ENCODE measurements at places on chromosomes 13 and 19.

- no peak for DNase-seq
Observed at GRCh38 chr13:77767413-77767812, 69.9 kb downstream of the SLAIN1 start.

DNA sequence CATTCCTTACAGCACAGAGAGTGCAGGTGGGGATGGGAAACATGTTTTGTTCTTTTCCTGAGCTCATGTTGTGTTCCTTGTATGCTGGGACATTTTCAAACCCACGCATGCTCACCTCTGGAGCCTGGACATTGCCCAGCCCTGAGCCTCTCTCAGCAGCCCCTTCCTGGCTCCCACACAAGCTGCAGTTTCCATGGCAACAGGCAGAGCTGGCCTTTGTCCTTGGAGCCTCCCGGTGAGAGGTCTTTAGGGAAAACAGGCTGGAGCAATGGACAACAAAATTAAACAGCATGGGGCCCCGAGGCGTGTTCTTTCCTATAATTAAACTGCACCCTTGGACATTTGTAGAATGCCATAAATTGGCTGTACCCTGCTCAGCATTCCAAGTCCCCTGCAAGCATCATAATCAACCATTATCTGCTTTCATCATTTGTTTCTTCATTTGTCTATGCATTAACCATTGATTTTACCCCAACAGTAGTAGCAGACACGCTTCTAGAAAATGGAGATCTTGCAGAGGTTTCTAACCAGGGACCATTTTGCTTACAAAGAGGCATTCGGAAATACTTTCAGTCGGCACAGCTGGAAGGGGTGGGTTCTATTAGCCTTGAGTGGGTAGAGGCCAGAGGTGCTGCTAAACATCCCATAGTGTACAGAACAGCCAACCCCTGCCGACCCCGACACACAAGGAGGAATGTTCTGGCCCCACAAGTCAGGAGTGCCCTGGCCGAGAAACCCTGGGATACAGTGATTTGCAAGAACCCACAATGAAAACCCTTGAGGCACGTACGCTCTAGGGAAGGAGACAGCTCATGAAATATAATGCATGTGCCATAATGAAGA is 133.4 kb upstream of the PEG3 start:
- DNase-seq = no peak

DNA sequence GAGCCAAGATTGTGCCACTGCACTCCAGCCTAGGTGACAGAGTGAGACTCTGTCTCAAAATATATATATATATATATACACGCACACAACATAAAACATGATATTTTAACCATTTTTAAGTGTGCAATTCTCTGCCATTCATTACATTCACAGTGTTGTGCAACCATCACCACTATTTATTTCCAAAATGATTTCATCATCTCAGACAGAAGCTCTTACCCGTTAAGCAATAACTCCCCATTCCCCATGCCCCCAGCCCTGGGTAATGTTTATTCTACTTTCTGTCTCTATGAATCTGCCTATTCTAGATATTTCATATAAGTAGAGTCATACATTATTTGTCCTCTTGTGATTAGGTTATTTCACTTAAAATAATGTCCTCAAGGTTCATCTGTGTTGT is 20.3 kb downstream of the WDR88 start:
- DNase-seq = no peak

- DNase-seq = peak; percentile 57
Observed at GRCh38 chr19:14073261-14073924, 807 bp downstream of the MISP3 start.

GRCh38 chr13:87259479-87260083 is 411.6 kb upstream of the SLITRK5 start:
- DNase-seq = peak; percentile 56

DNA sequence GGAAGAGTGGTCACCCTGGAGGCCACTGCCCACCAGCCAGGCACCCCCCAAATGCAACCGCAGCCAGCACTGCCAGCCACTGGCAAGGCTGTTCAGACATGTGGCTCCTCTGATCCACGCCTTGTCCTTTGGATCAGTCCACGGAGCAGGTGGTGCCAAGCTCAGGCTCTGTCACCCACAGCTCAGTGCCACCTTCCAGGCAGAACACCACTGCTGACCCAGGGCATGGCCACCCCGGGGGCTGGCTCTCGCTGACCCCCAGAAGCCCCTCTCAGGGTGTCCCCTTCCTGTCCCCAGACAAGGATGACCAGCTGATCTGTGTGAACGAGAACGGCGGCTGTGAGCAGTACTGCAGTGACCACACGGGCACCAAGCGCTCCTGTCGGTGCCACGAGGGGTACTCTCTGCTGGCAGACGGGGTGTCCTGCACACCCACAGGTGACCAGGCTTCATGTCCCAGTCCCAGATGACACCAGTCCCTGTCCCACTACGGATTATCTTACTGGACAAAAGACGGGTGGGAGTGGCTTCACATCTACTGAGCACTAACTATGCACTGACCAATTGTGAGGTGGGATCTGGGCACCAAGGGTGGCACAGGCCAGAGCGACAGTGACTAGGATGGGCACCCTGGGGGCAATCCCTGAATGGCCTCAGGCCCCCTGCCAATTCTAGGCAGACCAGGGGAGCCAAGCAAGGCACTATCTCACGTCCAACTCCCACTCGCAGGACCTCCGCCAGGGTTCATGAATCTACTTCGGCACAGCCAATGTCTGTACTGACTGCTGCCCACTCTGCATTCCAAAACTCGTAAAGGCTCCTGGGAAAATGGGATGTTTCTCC is 7.0 kb upstream of the F10 start:
- no peak for DNase-seq

- DNase-seq = peak; percentile 83
Observed at GRCh38 chr19:18446811-18447359, 9.0 kb upstream of the ISYNA1 start.

DNA sequence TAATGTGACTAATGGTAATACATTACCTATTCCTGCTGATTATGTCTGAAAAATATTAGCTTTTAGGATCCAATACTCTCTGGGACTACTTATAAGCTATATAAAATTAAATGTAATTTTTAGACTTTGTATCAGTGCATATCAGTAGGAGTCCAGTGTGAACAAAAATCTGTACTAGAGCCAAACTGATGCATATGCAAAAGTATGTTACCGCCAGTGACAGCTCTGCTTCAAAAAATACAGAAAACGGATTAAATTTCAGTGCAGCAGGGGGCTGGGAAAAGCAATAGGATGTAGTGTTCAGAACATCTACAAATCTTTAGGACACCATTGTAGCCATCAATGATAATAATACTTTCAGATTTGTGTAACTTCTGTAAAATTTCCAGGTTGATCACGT is 385.5 kb downstream of the DACH1 start:
- DNase-seq = no peak

GRCh38 chr19:3324405-3324856 is 42.0 kb upstream of the NFIC start:
- DNase-seq = peak; percentile 60

DNA sequence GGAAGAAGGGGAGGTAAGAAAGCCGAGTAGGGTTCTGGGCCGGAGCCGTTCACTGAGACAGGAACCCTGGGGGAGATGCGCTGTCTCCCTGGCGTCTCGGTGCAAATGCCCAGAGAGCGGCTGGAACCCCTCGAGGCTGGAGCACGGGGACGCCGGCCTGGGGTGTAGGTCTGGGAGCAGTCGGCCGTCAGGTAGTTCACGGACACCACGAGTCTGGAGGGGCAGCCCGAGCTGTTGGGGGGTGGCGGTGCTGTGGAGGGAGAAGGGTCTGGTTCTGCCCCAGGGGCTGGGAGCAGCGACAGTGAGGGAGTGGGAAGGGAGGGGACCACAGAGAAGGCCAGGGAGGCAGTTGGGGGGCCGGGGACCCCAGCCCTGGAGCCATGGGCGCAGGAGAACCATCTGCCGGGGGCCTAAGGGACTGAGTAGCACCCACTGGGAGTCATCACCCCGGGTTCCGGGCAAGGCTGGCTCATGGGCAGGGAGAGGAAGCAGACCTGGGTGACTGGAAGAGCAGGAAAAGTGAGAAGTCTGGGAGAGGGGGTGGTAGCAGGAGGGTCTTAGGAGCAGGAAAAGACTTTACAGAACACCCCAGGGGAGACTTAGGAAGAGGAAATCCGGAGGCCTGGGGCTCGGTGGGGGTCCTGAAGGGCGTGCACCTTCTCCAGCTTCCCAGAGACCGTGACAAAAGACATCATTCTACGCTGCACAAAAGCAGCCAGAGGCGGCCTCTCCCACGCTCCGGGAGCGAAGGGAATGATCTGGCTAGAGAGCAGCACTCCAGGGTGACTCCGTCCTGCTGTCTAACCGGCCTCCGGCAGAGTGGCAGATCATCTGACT is 173.1 kb upstream of the SOX1 start:
- DNase-seq = peak; percentile 75

Measured in ELF-1 (cell line).